ENCODE measurements at places on chromosomes 6 and 20.

- peak; percentile 27 for DNase-seq
These were observed 169.8 kb downstream of the ANKRD60 start for GRCh38 chr20:58058421-58059259.

DNA sequence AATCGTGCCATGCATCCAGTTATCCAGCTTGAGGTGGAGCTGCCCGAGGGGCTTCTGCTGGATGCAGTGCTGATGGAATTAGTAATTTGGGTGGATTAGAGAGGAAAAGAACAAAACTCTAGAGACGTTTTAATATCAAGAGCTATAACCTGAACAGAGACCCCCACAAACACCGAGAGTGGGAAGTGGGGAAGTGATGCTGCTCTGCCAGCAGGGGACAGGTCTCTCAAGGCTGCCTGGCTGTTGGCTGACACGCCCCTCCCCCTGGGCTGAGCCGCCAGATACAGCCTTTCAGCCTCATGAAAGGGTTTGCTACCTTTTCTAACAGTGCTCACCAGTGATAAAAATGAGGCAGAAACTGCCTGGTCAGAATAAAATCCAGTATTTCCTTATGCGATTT is 9.6 kb downstream of the LEMD2 start:
- no peak for DNase-seq

DNA sequence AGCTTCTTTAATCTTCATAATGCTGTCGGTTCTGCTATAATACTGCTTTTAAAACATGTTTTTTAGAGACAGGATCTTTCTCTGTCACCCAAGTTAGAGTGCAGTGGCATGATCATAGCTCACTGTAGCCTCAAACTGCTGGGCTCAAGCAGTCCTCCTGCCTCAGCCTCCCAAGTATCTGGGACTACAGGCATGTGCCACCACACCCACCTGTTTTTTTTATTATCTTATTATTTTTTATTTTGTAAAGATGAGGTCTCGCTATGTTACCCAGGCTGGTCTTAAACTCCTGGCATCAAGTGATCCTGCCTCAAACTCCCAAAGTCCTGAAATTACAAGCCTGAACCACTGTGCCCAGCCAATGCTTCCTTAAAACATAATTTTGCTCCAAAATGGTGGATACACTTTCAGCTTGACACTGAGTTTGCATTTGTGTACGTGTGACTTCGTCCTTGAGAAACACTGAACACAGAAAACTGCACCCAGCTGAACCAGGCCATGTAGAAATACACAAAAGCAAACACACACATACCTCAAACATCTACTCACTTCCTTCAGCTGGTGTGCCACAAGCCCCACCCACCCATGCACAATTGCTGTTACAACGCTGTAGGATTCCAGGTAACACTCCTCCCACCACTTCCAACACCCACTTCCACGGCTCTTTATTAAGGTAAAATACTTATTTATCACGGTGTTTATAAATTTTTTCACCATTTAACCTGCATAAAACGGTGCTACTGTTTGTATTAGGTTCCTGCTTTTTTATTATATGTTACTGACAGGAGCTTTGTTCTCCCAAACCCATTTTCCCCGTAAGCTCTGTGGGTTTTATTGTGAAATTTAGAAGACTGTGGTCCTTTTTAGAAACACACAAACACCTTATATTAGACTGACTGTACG is 109.1 kb downstream of the TSHZ2 start:
- no peak for DNase-seq

DNA sequence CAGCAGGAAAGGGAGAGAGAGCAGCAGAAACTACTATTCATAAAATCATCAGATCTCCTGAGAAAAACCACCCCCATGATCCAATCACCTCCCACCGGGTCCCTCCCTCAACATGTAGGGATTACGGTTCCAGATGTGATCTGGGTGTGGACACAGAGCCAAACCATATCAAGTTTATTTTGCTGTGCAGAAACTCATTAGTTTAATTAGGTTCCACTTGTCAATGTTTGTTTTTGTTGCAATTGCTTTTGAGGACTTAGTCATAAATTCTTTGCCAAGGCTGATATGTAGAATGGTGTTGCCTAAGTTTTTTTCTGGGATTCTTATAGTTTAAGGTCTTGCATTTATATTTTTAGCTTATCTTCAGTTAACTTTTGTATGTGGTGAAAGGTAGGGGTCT is 422.0 kb upstream of the HS3ST5 start:
- no peak for DNase-seq

DNA sequence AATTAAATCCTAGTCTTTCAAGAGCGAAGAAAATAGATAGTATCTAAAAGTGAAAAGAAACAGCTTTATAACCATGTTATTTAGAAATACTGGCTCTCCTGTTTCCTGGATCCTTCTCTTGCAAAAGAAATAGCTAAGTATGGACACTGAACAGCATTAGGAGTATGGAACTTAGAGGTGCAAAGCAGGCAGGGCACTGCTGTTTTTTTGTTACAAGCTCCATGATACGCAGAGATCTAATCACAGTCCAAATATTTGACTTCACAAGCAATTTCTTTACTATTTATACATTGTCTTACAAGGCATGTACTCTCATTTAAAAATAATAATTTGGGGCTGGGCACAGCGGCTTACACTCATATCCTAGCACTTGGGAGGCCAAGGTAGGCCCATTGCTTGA is 7.6 kb downstream of the TRPC4AP start:
- no peak for DNase-seq

DNA sequence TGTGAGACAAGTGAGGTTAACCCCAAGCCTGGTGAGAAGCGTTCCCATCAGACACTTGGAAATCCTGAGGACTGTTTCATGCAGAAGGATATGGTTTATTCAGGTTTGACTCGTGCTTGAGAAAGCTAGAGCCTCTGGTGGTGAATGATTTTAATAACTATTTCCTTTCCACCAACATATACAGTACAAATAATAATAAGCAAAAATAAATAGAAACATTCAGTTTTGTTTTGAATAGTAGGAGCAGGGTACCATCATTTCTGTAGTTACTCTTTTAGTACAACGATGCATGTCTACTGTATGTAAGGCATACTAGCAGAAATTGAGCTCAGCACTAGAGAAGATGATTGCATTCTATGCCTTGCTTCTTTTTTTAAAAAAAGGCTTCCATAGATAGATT is 33.5 kb downstream of the PLG start:
- no peak for DNase-seq

DNA sequence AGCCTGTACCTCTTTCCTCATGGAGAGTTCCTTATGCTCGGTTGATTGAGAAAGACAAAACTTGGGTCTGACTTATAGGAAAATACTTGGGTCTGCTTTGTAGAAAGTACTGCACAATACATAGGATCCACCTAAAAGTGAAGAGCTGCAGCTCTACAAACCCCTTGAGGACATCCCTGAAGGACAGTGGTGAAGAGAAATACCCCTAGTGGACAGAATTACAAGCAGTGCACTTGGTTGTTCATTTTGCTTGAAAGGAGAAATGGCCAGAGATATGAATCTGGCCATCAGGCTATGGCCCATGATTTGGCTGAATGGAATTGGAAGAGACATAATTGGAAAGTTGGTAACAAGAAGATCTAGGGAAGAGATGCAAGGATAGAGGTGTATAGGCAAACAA is 8.3 kb downstream of the CD24 start:
- DNase-seq = no peak

All from CD8-positive, alpha-beta T cell (primary cell).